ENCODE measurements at places on chromosomes 3 and 15.

DNA sequence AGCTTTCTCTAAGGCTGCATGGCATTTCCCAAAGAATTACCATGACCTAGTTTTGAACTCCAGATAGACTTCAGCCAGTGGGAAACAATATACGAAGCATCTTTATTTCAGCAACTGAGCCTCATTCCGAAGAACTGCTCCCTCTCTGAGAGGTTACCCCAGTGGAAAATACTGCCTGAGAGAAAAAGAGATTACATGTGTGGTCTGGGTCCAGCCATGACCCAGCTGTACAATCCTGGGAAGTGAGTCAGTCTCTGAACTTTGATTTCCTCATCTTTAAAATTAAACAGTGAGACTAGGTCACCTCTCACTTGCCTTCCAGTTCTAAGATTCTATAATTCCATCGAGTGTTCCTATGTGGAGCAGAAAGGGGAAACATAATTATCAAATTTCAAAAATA is 42.4 kb downstream of the TNIK start:
- no peak for DNase-seq

DNA sequence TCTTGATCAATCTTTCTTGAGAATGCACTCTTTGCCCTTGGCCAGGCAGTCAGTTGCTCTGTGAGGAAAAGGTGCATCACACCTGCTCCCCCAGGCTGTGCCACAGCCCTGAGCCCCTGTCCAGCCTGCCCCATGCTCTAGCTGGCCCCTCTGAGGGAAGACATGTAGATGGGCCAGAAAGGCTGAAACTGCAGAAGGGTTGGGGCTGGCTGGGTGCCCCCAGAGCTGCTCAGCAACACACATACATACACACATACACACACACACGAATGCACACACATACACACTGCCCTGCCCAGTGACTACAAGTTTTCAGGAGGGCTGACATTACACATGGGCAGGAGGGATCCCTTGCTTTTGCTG is 16.4 kb downstream of the TBC1D21 start:
- DNase-seq, result no peak

DNA sequence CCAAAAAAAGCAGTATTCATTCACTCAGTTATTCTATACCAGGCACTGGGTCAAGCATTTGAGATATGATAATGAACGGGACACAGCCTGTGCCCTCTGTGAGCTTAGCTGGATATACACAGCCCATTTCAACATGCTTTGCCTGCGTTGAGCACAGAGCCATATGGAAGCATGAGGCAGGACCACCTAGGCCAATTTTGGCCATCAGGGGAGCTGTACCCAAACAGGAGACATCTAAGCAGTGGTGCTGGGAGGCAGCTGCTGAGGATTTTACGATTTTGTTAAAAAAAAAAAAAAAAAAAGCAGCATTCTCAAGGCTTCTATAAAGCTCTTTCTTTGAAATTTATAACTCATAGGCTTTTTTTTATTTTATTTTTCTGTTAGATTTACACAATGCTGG is 87.2 kb upstream of the SLC2A2 start:
- DNase-seq, result no peak

DNA sequence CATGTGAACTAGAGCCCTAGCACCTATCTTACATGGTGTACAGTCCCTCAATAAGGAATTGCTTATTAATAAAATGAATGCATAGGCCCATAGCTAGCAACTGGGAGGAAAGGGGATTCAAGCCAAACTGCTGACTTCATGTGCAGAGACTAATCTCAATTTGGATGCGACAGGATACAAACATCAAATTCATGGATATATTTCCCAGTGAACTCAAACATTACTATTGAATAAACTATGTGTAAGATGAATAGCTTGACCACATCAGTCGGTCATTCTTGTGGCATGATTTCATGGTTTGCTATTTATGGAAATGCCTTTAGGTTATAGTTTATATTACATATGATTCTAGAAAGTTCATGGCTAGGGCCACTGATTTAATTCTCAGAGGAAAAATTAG is 268.6 kb upstream of the SLITRK3 start:
- no peak for DNase-seq

GRCh38 chr3:64291956-64292355 is 66.7 kb upstream of the PRICKLE2 start:
- DNase-seq, result no peak

GRCh38 chr3:42830437-42831320 is 21.4 kb downstream of the ACKR2 start:
- DNase-seq, result no peak

DNA sequence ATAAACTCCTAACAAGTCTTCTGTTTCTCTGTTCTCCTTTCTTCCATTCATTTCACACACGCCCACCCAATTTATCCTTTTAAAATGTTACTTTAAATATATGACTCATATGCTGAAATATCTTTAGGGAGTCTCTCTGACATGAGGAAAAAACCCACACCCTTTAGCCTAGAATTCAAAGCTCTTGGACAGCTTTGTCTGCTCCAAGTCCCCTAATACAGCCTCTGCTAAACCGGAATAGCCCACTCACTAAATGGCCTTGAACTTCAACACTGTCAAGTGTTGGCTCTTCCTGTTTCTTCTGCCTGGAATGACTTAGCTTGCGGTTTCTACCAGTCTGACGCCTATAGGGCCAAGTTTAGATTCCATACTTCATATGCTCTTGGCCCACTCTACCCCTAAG is 3.3 kb upstream of the CD96 start:
- DNase-seq, result no peak

GRCh38 chr3:22887664-22888291 is 315.3 kb upstream of the UBE2E2 start:
- DNase-seq, result no peak

DNA sequence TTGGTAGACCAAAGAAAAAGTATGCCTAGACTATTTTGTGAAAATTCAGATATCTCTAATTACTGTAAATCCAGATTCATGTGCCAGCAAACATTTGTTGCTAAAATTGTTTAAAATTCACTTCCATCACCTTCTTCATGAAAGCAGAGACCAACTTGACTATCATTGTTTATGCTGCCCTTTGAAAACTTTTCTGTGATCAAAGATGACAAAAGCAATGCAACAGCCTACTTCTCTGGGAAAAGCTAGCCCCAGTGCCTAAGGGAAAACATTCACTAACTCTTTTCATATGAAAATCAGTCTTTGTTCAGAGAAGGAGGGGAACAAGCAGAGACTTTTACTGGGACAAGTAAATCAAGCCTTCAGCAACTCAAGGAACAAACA is 178.0 kb upstream of the P2RY1 start:
- DNase-seq, result no peak

DNA sequence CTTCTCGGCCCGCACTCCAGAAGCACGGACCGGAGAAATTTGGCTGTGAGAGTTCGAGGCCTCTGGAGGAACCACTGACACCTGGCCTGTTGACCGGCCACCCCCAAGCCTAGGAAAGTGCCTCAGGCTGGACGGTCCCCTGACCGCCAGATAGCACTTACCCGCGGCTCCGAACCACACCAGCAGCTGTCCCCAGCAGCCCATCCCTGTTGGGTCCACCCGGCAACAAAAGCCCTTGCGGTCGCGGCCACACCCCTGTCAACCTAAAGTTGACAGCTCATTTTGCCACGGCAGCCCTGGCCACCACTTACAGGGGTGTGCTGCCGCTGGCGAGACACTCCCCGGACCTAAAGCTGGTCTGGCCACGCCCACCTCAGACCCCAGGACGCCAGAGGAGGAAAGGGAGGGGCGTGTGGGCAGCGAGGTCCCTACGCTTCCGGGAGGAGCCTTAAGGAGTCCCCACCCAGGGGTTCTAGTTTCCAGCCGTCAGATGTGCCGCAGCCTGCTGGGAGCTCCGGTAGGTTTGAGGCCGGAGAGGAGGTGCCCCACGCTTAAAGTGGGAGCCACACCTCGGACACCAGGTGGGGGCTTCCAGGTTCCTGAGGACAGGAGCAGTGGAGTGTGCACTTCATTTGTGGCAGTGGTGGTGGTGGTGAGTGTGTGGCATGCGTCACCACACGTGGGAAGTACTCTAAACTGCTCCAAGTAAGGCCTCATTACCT is at the start of gene LTK:
Gene LTK (minus strand): TSS at position 322 of the 722 bp plus-strand sequence. CDS start 118 bp downstream, at position 204.
- DNase-seq, result no peak

- no peak for DNase-seq
Observed at GRCh38 chr3:49013738-49014660, 4.4 kb downstream of the DALRD3 start.

- DNase-seq, result no peak
Observed at GRCh38 chr15:70753101-70753829, 10.1 kb downstream of the UACA start.

- no peak for DNase-seq
Observed at GRCh38 chr3:132681421-132681820, 21.3 kb downstream of the UBA5 start.

DNA sequence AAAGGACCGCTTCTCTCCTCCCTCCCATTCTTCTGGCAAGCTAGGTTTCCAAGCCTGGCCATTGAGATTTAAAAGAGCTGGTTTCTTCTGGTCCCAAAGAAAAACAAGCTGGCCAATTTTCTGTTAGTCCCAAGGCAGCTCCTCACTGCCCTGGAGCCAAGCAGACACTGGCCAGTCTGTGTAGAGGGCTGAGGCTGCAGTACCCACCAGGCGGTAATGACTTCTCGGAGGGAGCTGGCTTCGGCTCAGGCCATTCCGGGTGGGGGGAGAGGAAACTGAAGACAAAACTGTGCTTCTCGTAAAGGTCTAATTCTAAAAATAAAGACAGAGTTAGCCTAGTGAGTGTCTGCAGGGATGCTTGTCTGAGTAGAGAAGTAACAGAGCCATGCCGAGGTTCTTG is 78.5 kb upstream of the SMAD3 start:
- no peak for DNase-seq

GRCh38 chr3:43327582-43327979 is 41.2 kb downstream of the SNRK start:
- no peak for DNase-seq

- DNase-seq, result no peak
Observed at GRCh38 chr3:44326019-44326418, 12.5 kb upstream of the TCAIM start.

GRCh38 chr3:99997293-99997692 is 117.0 kb downstream of the FILIP1L start:
- DNase-seq, result no peak

DNA sequence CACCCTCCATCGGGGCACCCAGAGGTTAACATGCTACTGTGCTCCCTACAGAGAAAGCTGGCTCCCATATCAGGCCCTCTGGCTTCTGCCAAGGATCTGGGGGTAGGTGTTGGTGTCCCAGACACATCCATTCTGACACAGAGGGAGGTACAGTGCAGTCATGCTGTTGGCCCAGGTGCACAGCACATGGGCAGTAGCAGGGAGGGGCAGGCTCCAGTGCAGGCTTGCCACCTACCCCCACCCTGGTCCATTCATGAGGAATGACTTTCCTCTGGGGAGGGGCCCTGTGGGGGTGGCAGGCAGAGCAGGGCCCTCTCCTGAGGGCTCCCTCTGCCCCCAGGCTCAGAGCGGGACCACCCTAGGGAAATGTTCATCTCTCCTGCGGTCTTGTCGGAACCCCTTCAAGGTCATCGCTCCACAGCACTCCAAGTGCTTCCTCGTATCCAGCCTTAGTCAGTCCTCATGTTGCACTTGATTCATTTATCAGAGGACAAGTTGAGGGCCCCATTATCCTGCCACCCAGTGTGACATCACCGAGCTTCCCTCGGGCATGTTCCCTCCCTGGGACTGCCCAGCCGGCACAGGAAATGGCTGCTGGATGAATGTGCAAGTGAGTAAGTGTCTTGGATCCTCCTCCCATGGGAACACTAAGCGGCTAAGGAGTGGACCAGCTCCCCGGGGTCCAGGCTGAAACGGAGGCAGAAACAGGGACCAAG is 10.0 kb downstream of the DUSP7 start:
- no peak for DNase-seq

GRCh38 chr3:70531063-70531657 is 218.7 kb upstream of the MDFIC2 start:
- DNase-seq, result no peak

- DNase-seq, result no peak
Observed at GRCh38 chr3:187968883-187969580, 184.9 kb upstream of the LPP start.

GRCh38 chr3:182118066-182118465 is 406.3 kb downstream of the SOX2 start:
- no peak for DNase-seq

DNA sequence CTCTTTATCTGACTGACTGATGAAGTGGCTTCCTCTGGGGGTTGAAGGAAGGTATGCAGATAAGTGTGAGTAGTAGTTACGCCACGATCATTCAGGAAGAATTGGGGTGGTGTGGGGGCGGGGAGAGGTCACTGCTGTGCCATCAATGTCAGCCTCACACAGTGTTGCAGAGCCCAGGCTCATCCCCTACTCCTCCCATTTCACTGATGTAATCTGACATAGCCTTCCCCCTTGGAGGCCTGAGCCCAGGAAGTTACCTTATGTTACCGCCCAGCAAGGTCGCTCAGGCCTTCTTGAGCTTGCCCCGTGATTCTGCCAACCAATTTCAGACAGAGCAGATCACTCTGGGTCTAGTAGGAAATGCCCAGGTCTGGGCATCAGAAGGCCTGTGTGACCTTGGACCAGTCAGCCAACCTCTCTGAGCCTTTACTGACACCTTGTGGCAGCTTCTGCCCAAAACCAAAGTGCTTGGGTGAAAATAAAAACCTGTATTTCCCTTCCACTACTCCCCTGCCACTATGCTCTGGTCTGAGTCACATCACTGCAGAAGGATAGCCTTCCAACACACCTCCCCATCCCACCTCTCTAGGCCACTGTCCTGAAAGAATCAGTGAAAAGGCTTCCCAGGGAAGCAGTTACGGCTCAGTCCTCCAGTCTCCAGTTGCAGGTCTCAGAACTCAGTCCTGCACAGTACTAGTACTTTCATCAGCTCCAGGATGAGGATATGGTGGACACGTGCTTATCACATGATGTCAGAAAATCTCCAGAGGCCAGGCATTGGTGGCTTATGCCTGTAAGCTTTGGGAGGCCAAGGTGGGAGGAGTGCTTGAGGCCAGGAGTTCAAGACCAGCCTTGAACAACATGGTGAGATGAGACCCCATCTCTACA is 28.1 kb upstream of the INSYN1 start:
- DNase-seq, result no peak

DNA sequence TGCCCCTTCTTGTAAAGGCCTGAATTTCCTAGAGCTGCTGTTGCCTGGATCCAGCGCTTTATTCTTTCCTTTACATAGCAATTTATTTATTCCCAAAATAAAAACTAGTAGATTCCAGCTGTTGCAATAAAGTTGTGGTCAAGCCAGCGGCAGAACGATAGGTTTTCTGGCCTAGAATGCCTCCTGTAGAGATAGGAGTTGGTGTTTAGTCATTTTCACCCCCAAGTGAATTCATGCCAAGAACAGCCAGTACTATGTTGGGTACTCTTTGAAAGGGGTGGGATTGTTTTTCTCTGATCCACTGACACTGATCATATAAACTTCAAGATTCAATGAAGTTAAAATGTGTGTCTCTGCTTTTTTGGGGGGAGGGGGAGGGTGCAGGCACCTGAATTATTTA is 69.7 kb downstream of the KLHL25 start:
- no peak for DNase-seq

- no peak for DNase-seq
Observed at GRCh38 chr3:66473692-66474091, 27.1 kb downstream of the LRIG1 start.

DNA sequence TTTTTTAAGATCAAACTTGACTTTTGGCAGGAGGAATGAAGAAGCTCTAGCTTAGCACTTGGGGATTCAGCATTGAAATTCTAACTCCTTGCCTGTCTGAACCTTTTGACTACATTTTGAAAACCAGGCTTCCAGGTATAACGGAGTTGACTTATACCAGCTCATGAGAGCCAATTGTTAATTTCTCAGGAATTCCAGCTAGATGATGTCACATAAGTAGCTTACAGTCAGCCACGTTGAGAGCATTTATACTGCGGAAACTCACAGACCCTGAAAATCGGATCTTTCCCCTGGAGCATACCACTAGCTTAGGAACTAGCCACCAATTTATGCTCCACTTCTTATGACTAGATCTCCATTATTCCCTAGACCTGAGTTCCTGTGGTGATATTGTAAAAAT is 321.4 kb upstream of the DPH6 start:
- DNase-seq, result no peak

All from stimulated activated CD8-positive, alpha-beta memory T cell treated with anti-CD3 and anti-CD28 coated beads, Interleukin-4, amount 100 ng/mL, for 1 hour (primary cell).